NCI-H2171 (cell line): ENCODE measurements at places on chromosomes 6 and 20.

- DNase-seq, result no peak
Measured at GRCh38 chr20:16526433-16527380, 46.5 kb downstream of the KIF16B start.

DNA sequence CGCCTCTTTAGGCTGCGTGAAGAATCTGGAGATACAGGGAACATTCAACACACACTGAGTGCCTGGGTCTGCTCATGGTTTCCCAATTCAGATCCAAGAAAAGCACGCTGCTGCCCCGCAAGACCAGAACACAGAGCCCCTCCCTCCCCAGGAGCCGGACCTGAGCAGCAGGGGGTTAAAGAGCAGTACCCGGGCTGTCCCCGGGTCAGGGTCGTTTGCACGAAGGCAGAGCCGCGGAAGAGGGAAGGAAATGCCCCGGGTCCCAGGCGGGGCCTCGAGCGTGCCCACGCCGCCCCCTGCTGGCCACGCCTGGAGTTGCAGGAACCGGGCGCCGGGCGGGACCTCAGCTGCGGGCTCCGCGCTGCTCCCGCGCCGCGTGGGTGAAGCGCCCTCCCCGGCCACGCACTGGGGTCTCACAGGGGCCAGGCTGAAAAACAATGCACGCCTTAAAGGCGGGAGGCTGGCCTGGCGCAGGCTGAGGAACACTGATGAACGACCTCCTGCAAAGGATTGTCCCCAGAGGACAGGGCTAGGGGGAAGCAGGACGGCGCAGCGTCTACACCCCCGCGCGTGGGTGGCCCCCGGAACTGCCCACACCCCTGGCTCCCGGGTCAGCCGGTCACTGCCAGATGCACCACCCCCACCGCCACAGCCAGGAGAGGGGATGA, 48.9 kb downstream of the ANKRD60 start:
- peak; percentile 52 for DNase-seq

DNA sequence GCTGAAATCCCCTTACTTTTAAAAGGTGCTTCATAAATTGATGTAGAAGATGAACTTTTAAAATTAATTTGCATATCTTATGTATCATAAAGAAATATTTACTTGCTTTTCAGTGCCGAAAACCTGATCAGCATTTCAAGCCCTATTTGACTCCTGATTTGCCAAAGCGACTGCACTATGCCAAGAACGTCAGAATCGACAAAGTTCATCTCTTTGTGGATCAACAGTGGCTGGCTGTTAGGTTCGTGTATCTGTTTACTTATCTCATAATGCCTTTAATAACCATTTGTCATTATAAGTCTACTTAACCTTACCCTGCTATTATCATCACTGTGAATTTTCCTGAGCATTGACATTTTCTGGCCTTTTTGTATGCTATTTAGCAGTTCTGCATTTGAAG, 7.8 kb downstream of the OR2A4 start:
- DNase-seq, result no peak

DNA sequence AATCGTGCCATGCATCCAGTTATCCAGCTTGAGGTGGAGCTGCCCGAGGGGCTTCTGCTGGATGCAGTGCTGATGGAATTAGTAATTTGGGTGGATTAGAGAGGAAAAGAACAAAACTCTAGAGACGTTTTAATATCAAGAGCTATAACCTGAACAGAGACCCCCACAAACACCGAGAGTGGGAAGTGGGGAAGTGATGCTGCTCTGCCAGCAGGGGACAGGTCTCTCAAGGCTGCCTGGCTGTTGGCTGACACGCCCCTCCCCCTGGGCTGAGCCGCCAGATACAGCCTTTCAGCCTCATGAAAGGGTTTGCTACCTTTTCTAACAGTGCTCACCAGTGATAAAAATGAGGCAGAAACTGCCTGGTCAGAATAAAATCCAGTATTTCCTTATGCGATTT, 9.6 kb downstream of the LEMD2 start:
- DNase-seq, result no peak

DNA sequence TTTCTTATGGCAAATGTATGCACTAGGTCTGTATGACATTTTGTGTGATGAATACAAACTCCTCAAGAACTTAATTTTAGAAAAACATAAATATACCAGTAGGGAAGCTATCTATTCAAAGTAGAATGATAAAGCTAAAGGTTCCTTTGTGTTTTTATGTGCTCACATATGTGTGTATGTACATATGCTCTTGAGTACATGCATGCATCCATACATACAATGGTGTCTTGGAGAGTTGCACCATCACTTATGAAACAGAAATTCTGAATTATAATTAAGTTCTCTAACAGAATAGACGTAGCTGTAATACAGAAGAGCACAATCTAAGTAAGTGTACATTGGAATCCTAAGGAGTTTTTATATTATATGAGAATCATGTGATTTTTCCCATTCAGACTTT, 2.3 kb downstream of the NKAIN2 start:
- DNase-seq, result no peak

GRCh38 chr6:132598473-132598872, 8.9 kb upstream of the TAAR5 start:
- DNase-seq, result no peak

GRCh38 chr6:165178056-165178455, 131.3 kb downstream of the C6orf118 start:
- no peak for DNase-seq

- DNase-seq, result no peak
Measured at GRCh38 chr6:145241721-145242120, 493.6 kb downstream of the EPM2A start.

DNA sequence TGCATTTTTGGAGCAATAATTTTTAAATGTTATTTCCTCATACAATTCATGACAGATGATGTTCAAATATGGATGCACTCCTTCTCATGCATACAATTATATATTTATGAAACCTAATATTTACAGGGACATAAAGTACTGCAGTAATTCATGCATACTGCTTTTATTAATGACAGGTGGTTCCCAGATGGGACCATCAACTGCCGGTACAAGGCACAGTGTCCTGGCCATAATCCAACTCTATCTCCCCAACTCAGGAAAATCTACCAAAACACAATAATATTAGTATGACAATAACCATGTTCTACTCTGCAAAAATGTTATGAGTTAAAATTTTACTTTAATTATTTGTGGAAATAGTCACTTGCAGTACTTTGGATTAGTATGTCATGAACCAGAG, 77.8 kb downstream of the VIP start:
- DNase-seq, result peak; percentile 66

DNA sequence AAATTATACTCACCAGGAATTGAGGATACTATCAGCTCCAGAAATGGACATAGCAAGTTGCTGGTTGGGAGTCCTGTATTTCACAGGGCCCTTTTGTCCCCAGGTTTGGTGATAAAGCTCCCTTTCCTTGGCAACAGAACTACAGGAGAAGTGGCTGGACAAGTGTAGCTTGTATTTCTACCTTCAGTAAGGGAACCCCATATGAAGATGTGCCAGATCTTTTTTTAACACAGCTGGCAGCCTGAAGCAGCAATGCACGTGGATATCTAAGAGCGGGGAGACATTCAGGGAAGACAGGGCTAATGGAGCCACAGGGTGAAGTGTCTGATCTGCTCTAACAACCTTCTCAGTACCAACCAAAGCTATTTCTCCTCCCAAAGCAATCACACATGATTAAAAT, 373.9 kb upstream of the ID4 start:
- no peak for DNase-seq

- DNase-seq, result no peak
Measured at GRCh38 chr6:162864911-162865310, 137.1 kb downstream of the PACRG start.

GRCh38 chr6:157755746-157756411, 67.2 kb upstream of the SNX9 start:
- no peak for DNase-seq

DNA sequence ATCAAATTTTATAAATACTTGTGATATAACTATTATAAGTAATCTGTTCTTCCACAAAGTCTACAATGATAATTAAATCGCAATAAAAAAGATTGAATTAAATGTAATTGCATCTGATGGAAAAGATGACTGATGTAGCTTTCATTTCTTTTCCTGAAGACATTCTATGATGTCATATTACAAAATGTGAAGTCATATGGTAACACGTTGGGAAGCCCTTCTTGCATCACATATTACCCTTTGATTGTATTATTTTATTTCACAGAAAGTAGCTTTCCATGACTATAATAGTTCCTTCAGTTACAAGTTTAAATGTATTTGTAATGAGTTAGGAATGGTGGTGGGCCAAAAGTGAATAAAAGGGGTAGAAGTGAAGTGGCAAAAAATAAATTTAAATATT, 19.0 kb upstream of the OR2B2 start:
- DNase-seq, result no peak

GRCh38 chr6:108106261-108106660, 31.7 kb upstream of the OSTM1 start:
- DNase-seq, result peak; percentile 59

DNA sequence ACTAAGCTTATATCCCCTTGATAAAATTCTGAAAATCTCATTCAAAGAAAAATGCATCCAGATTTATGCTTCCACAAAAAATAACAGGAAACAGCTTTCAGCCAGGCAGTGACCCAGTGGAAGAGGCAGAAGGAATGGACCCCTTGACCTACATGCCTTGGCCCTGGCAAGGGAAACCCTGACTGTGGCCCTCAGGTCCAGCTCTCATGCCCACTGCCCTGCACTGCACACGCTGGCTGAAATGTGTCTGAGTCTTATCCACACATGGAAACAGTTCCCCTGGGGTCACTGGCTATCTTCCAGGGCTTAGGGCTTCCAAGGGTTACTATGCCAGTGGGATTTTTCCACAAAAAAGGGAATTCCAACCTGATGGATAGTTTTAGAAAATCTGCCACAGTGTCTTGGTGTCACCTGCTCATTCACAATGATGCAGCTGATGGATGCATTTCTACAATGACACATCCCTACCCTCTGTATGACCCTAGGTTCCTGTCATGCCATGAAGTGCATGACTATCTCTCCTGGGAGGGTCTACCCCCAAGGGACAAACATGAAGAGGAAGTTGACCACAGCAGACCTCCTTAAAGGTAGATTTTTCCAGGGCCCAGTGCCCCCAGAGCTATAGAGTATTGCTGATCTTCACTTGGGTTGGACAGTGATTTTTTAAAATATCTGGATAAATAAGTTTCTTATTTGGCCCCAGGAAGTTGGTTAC, 121.9 kb upstream of the CD93 start:
- DNase-seq, result no peak

- DNase-seq, result no peak
Measured at GRCh38 chr6:36353411-36353915, 16.8 kb upstream of the BNIP5 start.

- DNase-seq, result no peak
Measured at GRCh38 chr20:8246716-8247115, 114.7 kb downstream of the PLCB1 start.

- DNase-seq, result no peak
Measured at GRCh38 chr6:20589266-20589665, 55.0 kb downstream of the CDKAL1 start.

GRCh38 chr6:143261899-143262436, 188.5 kb downstream of the ADAT2 start:
- no peak for DNase-seq

GRCh38 chr6:16045238-16045637, 83.6 kb upstream of the MYLIP start:
- DNase-seq, result peak; percentile 68

- no peak for DNase-seq
Measured at GRCh38 chr20:14877301-14878028, 540.1 kb upstream of the FLRT3 start.

- DNase-seq, result no peak
Measured at GRCh38 chr6:158031381-158032353, 50.0 kb downstream of the SYNJ2 start.

- no peak for DNase-seq
Measured at GRCh38 chr20:59485576-59486454, 118.5 kb upstream of the PHACTR3 start.

DNA sequence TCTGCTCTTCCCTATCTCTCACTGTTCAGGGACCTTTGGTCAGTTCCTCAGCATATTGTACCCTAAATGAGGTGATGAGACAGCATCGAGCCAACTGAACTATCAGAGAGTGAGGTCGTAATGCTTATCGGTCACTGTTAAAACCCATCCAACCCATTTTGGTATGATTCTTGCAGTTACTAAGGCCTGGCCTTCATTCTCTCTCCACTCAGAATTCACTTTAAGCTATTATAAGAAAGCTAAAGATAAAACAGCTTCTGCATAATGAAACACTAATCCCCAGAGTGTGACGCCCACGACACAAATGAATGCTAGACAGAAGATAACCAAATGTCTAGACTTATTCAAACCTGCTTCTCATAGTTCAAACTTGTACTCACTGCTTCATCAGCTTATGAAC, 175.8 kb downstream of the GMPR start:
- no peak for DNase-seq

- peak; percentile 5 for DNase-seq
Measured at GRCh38 chr6:157946865-157947532, 34.7 kb upstream of the SYNJ2 start.

- DNase-seq, result no peak
Measured at GRCh38 chr6:25027221-25027916, 91.6 kb upstream of the RIPOR2 start.

- DNase-seq, result no peak
Measured at GRCh38 chr6:44342489-44342888, at the start of gene SPATS1. Gene SPATS1, plus strand, starts transcription at chr6:44342650. Its CDS starts 446 bp downstream, at chr6:44343096.

GRCh38 chr6:387293-387741, 4.2 kb upstream of the IRF4 start:
- DNase-seq, result no peak

- no peak for DNase-seq
Measured at GRCh38 chr6:152598901-152599537, 38.1 kb downstream of the SYNE1 start.

DNA sequence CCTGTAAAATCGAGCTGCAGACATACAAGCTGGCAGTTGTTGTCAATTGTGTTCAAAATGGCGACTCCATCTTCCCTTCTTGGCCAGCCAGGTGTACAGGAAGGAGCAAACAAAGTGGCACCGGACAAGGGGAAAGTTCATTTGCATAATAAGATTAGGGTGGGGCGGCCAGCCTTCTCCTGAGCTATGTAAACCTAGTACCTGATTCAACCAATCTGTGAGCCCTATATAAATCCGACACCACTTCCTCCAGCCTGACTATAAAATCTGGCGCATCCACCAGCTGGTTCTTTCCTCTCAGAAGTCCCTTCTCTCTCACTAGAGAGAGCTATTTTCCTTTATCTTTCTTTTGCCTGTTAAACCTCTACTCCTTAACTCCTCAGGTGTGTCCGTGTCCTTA, 8.1 kb upstream of the HBS1L start:
- peak; percentile 54 for DNase-seq

GRCh38 chr6:10406556-10406955, 8.3 kb downstream of the TFAP2A start:
- DNase-seq, result no peak

GRCh38 chr20:43376831-43377230, 80.9 kb upstream of the SRSF6 start:
- DNase-seq, result no peak

GRCh38 chr6:165900970-165901369, 237.9 kb upstream of the PDE10A start:
- no peak for DNase-seq
